ENCODE measurements at places on chromosomes 6 and 20.

DNA sequence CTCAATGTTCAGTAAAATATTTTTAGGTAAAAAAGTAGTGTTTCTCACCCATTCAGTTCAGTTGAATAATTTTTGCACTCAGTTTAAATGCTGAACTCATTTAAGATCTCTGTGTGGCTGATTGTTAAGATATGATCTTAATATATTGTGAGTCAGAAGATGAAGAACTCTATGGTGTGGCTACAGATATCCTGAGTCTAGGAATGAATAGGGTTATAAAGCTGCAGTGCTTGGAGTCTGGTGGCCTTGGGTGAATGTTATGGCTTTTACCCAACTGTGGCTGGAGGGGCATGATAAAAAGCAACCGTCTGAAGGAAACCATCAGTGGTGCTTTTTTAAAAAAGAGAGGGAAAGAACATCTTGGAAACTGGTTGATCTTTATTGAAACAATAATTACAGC is 65.9 kb downstream of the CCN2 start:
- H3K4me1 ChIP-seq = no peaks in the 10 kb centered on the region
- H3K36me3 ChIP-seq = peaks cover 11% of the 10 kb centered on the region
- H3K27me3 ChIP-seq = no peaks in the 10 kb centered on the region
- H3K4me3 ChIP-seq = no peak overlapping the region
- DNase-seq = no peak

DNA sequence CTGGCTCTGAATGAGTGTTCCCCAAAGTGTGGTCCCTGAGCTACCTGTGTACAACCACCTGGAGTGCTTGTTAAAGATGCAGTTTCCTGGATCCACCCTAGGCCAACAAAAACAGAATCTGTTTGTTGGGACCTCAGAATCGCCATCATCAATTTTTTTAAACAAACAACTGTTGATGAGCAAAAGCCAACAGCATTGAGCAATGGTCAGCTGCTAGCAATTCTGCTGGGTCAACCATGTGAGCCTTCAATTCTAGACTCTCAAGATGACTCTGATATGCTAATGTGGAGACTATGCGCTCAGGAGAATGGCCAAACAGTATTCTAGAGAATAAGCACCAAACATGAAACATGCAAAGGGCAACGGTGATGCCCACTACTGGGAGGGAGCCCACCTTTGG is 64.4 kb upstream of the IYD start:
- no peaks in the 10 kb centered on the region for H3K36me3 ChIP-seq
- H3K27ac ChIP-seq = no peak overlapping the region
- no peak overlapping the region for H3K4me3 ChIP-seq
- DNase-seq = no peak

DNA sequence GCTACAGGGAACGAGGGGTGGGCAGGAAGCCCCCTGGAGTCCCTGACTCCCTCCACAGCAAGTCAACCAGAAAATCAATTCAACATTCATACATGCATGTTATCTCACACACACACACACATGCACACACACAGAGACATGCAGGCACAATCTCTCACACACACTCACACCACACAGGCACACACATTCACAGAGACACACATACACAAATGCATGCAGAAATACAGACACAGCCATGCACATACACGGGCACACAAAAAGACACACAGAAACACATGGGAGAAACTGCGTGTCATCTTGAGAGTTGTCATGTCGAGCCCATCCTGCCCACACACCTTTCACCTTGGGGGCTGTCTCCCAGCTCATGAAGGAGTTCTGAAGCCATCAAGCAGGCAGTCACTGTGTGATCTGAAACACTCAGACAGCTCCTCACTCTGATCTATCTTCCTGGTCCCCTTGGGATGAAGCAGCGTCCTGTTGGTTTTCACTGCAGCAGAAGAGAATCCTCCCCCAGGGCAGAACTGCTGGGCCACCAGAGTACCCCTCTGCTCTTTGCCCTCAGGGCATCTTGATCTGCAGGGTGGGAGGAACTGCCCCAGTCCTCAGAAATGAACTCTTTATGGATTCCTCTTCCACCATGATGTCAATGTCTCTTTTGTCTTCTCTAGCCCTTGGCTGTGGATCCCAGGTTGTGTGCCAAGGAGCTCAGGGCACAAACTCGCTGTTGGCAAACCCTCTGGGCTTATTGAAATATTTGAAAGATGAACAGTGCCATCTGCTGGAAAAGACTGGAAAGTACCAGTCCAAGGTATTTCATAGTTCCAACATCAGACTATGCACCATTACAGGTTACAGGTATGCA is 8.8 kb downstream of the RAET1L start:
- no peak for DNase-seq
- no peaks in the 10 kb centered on the region for H3K4me1 ChIP-seq
- H3K27me3 ChIP-seq = peaks cover 33% of the 10 kb centered on the region
- no peak overlapping the region for H3K27ac ChIP-seq
- H3K36me3 ChIP-seq = no peaks in the 10 kb centered on the region
- no peak overlapping the region for H3K4me3 ChIP-seq

GRCh38 chr6:125779924-125780539 is 10.7 kb upstream of the NCOA7 start:
- DNase-seq = no peak
- H3K4me3 ChIP-seq = peak overlapping the region; percentile 64
- no peaks in the 10 kb centered on the region for H3K36me3 ChIP-seq
- H3K4me1 ChIP-seq = no peaks in the 10 kb centered on the region

DNA sequence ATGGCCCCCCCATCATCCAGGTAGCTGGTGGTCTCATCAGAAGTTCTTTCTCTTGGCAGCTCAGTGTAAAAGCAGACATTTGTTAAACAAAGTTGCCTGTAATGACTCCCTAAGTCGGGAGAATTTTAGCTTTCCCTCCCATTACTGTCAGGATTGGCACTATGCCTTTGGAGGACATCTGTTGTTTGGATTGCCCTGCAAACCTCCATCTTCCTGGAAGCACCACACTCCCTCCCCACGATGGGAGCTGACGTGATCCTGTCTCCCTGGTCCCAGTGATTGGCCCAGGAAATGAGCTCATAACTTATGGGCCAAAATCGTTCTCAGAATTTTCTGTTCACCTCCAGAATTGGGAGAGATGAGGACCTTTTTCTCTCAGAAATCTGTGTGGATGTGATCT is 42.6 kb upstream of the CNR1 start:
- H3K36me3 ChIP-seq = no peaks in the 10 kb centered on the region
- H3K4me1 ChIP-seq = no peaks in the 10 kb centered on the region
- DNase-seq = no peak
- no peak overlapping the region for H3K27ac ChIP-seq

All from iPS DF 6.9 (cell line).